ENCODE measurements at places on chromosomes 5 and 9.

DNA sequence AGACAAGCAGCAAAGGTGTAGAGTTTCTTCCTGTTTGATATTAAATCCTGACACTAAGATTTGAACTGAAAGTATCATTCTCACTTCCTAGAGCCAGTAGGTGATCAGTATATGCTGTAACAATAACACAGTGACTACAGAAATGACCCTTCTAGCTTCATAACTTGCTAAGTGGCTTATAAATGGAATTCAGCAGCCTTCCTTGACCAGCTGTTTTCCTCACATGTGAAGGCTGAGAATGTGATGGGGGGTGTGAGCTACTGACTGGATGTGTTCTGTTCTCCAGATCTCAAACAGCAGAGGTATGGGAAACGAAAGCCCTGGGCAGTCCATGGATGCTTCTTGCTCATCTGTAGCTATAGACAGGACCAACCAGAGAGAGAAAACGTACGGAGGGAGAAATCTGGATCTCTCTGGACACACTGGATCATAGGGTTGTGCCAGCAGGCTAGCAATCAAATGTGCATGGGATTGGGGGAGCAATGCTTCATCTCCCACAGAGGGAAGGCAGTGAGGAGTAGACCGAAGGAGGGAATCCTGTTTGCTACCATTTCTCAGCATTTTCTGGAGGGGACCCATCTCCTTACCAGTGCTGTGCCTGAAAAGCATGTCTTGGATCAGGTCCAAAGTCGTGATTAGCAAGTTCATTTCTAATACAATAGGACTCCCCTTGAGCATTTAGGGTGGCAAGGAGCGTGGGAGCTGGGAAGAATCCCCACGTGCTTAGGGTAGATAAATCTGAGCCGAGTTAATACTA lies 39.4 kb downstream of the TNFAIP8 start:
- DNase-seq: no peak

GRCh38 chr5:66929995-66930394 lies 266.6 kb downstream of the CD180 start:
- no peak for DNase-seq

GRCh38 chr5:42779083-42779482 lies 22.5 kb downstream of the CCDC152 start:
- no peak for DNase-seq

- DNase-seq: no peak
Observed at GRCh38 chr5:41356786-41357185, 143.5 kb upstream of the C6 start.

- DNase-seq: no peak
Observed at GRCh38 chr5:107724642-107725041, 53.9 kb upstream of the EFNA5 start.

DNA sequence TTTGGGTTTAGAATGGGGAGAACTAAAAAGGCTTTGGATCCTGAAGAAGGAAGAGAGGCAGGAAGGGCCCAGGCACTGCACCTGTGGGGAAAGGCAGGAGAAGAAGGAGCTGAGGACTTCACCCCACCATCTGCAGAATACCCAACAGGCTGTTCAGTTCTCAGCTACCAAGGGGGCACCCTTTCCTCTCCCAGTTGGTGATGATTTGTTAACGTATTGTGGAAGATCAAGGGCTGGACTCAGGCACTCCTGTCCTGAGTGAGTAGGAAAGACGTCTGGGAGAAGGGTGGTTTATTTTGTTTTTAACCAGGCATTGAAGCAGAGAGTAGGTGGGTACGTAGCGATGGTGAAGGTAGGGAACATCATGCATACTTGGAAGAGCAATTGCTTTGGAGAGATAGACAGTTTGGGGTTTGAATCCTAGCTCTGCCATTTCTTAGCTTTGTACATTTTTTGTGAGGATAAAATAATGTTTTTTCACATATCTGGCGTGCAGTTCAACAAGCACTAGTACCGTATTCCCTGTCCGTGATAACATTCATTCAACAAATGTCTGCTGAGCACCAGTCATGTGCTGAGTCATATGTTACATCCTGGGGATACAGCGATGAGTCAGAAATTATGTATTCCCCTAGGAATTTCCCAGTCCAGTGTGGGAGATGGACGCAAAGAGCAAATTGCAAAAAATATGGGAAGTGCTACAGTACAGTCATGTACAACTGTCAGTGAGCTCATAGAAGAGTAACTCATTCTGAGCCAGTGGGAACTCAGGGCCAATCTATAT lies 2.1 kb downstream of the MSANTD3 start:
- peak; percentile 100 for DNase-seq
